Umbilical cord (tissue), 2 donors: ENCODE measurements at places on chromosomes 12 and 14. TPM values are rescaled to one million over a fixed set of nuclear protein-coding genes. Genes with fewer than 3 reads are reported as not detected.
A peak's percentile ranks its signal among the peaks of the same experiment; 100 is the strongest.

The CFAP54 gene
- total RNA-seq = 17.1 TPM

The PDE6H gene
- total RNA-seq = not detected

The GLIPR1 gene
- 43.1 TPM for total RNA-seq

The TAC3 gene
- 6.5 TPM for total RNA-seq

The C14orf132 gene
- total RNA-seq = 15.2 TPM

The BHLHE41 gene
- total RNA-seq = 7.9 TPM

The ESR2 gene
- total RNA-seq = 1.2 TPM

The MYF6 gene
- not detected for total RNA-seq

The SLCO1A2 gene
- 7.0 TPM for total RNA-seq

The FAR2 gene
- total RNA-seq = 26.0 TPM

The NTN4 gene
- 11.1 TPM for total RNA-seq

DNA sequence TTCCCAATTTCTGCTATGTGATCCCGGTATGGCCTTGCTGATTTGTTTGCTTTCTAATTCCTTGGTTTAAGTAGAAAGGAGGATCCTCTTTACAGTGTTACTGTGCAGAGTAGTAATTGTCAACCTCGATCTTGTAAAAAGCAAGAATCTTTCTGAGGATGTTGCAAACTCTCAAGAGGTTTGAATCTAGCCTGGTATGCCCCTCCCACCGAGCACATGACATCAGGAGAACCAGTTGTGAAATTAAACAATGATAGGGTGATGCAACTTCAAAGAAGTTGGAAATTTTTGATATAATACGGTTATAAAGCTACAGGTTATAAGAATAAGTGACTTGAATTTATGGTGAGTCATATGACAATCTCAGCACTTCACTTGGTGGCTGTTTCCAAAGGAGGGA is 35.0 kb upstream of the FUT8 start:
- no peak for DNase-seq

DNA sequence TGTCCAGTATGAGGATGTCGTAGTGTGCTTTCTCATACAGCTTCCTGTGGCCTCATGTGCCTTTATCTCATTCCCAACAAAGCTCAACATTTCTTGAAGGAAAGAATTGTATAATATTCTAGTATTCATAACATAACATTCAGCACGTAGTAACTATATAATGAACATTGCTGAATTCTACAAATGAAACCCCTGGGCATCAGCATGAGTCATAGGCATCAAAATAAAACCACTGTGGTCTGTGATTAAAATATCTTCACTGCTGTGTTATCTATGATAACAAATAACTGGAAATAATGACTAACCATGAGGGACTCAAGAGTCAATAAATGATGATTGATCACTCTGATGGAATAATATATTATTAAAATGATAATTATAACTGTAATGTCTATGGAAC is 255.2 kb downstream of the EMP1 start:
- DNase-seq = no peak

GRCh38 chr12:53053218-53054111 is 3.6 kb downstream of the TNS2 start:
- peak; percentile 68 for DNase-seq

GRCh38 chr14:65478596-65478995 is 66.1 kb downstream of the FUT8 start:
- no peak for DNase-seq

GRCh38 chr12:110379197-110379596 is 24.3 kb downstream of the ANAPC7 start:
- DNase-seq = no peak

- no peak for DNase-seq
Observed at GRCh38 chr12:2963154-2963759, 4.1 kb downstream of the TEAD4 start.

- DNase-seq = no peak
Observed at GRCh38 chr14:55386037-55386808, 25.4 kb downstream of the ATG14 start.

GRCh38 chr14:86035882-86036281 is 505.9 kb downstream of the FLRT2 start:
- no peak for DNase-seq

GRCh38 chr14:95500772-95501401 is 15.6 kb downstream of the SYNE3 start:
- DNase-seq = peak; percentile 52

DNA sequence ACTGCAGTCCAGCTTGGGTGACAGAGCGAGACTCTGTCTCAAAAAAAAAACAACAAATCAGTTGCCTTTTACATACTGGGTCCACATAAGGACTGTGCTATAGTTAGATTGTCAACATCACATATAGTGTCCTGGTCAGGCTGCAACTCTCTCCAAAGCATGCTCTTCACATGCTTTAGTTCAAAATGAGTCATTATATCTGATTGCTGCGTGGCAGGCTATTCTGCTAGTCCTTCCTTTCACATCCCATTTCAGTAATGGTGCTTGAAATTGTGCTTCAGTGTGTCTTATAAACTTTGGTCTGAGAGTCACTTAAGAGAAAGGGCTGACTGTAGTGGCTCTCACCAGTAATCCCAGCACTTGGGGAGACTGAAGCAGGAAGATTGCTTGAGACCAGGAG is 6.9 kb downstream of the LETMD1 start:
- no peak for DNase-seq

- no peak for DNase-seq
Observed at GRCh38 chr12:12930633-12931219, 21.2 kb downstream of the GPRC5D start.

GRCh38 chr14:94974893-94975292 is 182.4 kb downstream of the DICER1 start:
- no peak for DNase-seq

DNA sequence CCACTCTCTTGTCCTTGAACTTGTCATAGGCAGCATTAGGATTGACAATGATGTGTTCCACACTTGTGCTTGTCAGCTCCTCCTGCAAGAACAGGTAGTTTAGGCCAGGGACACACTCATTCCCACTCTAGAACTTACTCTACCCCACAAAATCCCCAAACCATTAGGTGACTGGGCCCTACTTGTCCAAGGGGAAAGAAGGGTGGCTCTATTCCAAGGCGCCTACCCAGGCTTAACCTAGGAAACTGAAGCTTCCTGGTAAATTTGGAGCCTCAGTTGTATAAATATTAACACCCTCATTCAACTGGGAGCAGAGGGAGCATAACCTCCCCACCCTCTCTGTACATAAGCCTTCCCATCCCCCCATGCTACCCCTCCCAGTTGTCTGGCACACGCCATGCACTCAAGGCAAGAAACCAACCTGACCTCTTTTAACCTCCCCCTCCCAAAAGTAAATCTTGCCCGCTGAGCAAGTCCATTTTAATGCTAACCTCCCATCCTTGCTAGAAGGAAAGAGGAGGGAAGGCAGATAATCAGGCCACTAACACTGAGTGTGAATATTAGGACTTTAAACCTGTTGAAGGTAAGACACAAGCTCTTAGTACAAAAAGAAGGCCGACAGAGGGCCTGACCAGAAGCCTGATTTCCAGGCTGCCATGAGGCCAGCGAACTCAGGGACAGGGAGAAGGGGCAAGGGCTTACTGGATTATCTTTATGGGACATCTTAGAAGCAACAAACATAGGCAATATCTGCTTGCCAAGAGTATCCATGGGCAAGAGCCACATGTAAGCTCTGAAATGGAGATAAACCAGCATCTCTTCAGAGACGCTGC is 11.0 kb downstream of the DCTN2 start:
- no peak for DNase-seq

DNA sequence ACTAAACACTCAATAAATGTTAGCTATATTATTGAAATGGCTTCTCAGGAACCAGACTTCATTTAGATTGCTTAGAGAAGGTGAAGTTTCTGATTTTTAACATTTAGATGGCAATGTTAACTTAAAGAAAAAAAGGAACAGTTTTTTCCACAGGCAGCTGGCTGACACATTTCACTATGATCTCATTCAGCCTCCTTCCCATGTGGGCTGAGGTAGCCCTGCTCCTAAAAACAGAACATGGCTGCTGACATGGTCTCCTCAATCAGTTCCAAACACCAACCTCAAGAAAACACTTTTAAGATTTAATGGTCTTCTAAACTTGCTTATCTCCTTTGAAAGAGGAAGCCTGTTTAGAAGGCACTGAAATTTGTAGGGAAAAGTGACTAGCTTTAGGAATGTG is 23.8 kb downstream of the GNS start:
- DNase-seq = no peak

- DNase-seq = peak; percentile 21
Observed at GRCh38 chr14:95156161-95157047, 925 bp downstream of the DICER1 start.

- DNase-seq = peak; percentile 99
Observed at GRCh38 chr12:2384533-2385351, 332.0 kb downstream of the CACNA1C start.

GRCh38 chr12:108166505-108166904 is 37.4 kb downstream of the WSCD2 start:
- no peak for DNase-seq
